ENCODE measurements at places on chromosomes 12 and 14.

GRCh38 chr12:54287261-54288157 lies 7.0 kb downstream of the HNRNPA1 start:
- DNase-seq: peak; percentile 22

DNA sequence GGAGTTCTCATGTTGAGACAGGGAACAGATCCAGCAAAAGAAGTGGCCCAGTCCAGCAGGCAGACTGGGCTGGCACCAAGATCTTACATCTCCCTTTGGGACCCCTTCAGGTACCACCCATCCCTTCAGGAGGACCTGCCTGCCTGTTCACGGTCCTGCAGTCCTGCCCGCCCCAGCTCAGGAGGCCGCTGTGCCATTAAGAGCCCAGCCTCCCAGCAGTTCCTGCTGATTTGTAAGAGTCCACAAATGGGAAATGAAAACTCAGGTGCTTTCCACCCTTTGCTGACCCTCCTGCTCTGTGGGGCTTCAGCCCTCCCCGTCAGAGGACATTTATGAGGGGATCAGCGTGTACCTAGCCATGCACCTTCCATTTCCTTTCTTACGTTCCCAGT lies 39.5 kb downstream of the C14orf132 start:
- DNase-seq: no peak

DNA sequence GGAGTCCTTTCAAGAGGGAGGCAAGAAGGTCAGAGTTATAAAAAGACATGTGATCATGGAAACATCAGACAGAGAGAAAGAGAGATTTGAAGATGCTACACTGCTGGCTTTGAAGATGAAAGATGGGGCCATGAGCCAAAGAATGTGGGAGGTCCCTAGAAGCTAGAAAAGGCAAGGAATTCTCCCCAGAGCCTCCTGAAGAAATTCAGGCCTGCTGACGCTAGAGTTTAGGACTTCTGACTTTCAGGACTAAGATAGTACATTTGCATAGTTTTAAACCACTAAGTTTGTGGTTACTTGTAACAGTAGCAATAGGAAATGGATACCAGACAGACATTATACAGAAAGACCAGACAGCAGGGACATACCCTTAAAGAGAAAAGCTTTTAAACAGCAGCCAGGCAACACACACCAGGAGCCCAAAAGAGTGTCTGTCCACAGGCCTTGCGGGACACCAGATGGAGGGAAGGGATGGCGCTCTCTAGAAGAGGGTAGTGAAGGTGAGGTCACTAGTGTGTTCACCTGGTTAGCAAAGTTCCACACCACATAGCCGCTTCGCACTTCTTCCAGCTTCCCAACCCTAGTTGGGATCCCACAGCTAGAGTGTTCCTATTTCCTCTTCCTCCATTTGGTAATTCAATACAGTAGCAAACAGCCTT lies 29.7 kb upstream of the CEBPE start:
- DNase-seq: no peak

- no peak for DNase-seq
Observed at GRCh38 chr12:21276826-21277225, 57.9 kb downstream of the SLCO1A2 start.

GRCh38 chr14:61756135-61756534 lies 6.1 kb upstream of the SNAPC1 start:
- no peak for DNase-seq

GRCh38 chr14:89221109-89221810 lies 195.8 kb downstream of the FOXN3 start:
- no peak for DNase-seq

DNA sequence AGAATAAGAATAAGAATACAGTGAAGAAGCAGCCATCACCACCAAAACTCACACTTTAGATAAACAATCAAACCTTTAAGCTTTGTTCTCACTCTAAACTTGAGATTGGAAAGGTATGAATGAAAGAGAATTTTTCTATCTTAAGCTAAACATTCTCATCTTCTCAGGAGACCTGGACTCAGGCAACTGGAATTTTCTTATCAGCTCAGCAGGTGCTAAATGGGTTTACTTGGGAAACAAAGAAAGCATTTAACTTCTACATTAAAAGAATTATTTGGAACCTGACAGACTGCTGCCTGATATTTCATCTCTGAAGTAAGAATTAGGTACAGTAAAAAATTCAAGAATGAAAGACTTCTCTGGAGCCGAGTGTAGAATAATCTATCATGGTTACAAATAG lies 20.7 kb upstream of the KERA start:
- no peak for DNase-seq
